Stimulated activated CD4-positive, alpha-beta T cell treated with anti-CD3 and anti-CD28 coated beads, Interleukin-4, amount 100 ng/mL, for 48 hours (primary cell): ENCODE measurements at places on chromosomes 3 and 15.

GRCh38 chr3:115709931-115710330, 86.6 kb downstream of the GAP43 start:
- no peak for DNase-seq

DNA sequence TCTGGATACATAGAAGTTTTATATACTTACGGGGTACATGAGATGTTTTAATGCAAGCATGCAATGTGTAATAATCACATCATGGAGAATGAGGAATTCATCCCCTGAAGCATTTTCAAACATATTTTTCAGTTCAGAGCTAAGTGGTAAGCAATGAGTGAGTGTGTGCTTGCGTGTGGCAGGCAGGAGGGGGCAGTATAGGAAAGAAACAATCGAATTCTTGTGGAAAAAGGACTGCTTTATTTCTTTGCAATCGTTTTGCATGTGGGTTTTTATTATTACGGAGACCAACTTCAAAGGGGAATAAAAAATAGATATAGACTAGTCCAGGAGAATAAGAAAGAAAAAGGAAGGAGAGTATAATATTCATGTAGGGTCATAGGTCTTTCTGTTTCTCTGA, 271.6 kb downstream of the CHL1 start:
- no peak for DNase-seq

DNA sequence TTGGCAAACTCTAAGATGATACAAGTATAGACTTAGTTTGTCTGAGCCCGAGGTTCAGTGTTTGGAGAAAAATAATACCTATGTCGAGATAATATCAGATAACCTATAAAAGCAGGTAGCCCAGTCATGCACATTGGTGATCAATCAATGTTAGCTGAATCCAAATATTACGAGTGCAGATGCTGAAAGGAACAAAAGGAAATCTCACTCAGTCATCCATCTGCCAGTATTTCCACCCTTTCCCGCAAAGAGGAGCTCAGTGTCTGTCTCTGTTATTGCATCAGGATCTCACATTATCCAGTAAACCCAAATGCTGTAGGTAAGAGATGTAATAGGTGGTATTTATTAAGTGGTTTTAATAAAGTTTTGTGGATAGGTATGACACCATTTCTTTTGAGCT, 251.2 kb upstream of the CTDSPL start:
- no peak for DNase-seq

GRCh38 chr15:90959028-90959595, 4.4 kb downstream of the RCCD1 start:
- no peak for DNase-seq

GRCh38 chr15:52185151-52185561, 6.0 kb downstream of the GNB5 start:
- no peak for DNase-seq
